ENCODE measurements at places on chromosomes 1 and 21.

GRCh38 chr1:145849356-145850160, 4.1 kb downstream of the NUDT17 start:
- no peak for DNase-seq

- DNase-seq: no peak
Observed at GRCh38 chr1:21596628-21597027, 72.5 kb downstream of the RAP1GAP start.

- peak; percentile 20 for DNase-seq
Observed at GRCh38 chr1:75796376-75797272, at the start of gene MSH4. Gene MSH4 (plus strand): TSS chr1:75796882. CDS start chr1:75796986, 104 bp downstream.

GRCh38 chr1:111851552-111851951, 95.9 kb downstream of the DDX20 start:
- DNase-seq: no peak

DNA sequence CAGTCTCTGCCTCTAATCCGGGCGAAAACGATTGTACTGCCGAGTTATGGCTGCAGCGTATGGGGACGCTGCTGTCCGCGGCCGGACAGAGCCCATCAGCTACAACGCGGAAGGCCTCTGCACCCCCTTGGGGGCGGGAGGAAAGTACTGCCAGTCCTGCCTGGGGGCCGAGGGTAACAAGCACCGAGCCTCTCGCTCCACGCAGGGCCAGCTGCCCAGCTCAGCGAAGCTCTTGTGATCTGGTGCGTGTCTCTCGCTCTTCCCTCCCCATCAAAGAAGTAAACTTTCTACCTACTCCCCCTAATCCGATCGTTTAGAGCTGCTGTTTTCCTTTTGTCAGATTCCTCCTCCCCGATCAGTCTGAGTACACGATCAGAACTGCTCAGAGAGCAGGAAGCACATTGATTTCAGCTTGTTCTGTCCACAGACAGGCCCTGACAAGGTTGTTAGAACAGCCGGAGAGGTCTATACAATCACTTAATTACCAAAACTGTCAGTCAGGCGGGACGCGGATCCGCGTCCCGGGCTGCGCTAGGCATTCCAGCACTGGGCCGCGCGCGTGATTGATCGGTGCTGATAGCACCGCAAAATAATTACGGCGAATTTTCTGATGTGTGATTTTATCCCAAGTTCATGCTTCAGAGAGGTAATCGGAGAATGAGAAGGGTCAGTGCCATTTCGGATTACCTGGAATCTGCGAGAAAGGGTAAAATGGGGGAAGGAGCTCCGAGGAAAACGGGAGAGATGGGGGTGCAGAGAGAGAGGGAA, 8.7 kb upstream of the BARHL2 start:
- no peak for DNase-seq

DNA sequence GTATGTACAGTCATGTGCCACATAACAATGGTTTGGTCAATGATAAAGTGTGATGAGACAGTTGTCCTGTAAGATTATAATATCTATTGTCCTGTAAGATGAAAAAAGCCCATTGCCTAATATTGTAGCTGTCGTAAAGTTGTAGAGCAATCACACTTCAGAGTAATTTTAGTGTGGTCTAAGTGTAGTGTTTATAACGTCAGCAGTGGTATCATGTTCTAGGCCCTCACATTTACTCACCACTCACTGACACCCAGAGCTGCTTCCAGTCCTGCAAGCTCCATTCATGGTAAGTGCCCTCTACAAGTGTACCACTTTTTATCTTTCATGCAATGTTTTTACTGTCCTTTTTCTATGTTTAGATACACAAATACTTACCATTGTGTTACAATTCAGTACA, 259.9 kb upstream of the RAB4A start:
- DNase-seq: no peak

DNA sequence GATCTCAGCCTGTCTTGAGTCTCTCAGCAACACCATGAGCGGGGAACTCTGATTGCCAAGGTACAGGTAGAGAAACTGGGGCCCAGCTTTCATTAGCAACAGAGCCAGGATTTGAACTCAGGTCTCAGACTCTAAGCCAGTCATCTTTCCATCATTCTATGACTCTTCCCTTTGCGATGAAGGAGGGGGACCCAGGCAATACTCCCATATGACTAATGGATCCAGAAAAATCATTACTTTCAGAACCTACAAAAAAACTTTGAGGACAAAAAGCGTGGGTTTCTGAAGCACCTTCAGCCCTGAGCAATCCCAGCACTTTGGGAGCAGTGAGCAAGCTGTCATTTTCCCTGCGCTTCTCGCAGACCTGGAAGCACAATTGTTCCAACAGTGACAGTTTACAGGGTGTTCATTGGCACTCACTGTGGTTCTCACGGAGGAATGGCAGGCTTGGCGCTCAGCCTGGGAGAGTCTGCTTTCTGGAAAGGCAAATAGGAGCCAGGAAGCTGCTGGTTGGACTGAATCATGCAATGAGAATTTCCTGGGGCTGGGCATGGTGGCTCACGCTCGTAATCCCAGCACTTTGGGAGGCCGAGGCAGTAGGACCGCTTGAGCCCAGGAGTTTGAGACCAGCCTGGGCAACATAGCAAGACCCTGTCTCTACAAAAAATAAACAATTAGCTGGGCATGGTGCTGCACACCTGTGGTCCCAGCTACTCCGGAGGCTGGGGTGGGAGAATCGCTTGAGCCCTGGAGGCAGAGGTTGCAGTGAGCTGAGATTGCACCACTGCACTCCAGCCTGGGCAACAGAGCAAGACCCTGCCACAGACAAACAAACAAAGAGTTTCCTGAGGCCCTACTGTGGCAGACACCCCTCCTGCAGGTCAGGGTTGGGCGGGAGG, 40.1 kb downstream of the SLC2A7 start:
- DNase-seq: peak; percentile 66

GRCh38 chr21:37266515-37267221, 466 bp downstream of the VPS26C start:
- DNase-seq: peak; percentile 62

- no peak for DNase-seq
Observed at GRCh38 chr1:32448773-32449456, 16.0 kb upstream of the ZBTB8B start.

DNA sequence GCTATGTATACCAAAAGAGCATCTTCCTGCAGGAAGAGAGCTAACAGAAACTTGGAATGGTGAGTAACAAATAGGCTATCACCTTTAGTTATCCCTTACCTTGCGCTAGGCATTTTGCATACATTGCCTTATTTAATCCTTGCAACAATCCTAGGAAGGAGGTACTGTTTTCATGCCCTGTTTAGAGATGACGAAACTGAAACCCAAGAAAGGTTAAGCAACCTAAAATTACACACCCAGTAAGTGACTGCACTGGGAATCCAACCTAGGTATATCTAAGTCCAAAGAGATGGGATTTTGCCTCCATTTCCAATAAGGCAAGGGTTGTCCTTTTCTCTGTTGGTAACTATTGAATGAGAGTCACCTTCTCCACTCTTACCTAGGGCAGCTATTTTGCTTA, 144.5 kb downstream of the TM2D1 start:
- no peak for DNase-seq

GRCh38 chr21:35225573-35225972, 176.5 kb upstream of the RUNX1 start:
- DNase-seq: no peak

GRCh38 chr21:16741141-16741665, 771.6 kb upstream of the CXADR start:
- DNase-seq: no peak

DNA sequence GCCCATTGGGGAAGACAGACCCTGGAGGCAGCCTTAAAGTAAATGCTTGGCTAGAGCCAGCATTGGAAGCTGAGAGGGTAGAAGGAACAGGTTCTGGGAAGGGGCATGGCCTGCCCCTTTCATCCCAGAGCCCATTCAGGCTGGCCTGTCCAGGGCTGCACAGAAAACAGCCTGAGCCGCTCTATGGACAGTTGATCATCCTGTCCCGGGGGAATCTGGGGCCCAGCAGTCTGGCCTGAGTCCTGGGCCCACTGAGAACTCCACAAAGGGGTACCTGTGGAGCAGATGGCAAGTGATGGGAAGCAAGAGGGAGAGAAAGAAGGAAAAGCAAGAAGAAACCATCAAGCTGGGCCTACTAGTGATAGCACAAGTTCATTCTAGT, 13.2 kb downstream of the TMEM81 start:
- DNase-seq: no peak

- DNase-seq: peak; percentile 50
Observed at GRCh38 chr1:8040586-8040985, 14.5 kb upstream of the ERRFI1 start.

DNA sequence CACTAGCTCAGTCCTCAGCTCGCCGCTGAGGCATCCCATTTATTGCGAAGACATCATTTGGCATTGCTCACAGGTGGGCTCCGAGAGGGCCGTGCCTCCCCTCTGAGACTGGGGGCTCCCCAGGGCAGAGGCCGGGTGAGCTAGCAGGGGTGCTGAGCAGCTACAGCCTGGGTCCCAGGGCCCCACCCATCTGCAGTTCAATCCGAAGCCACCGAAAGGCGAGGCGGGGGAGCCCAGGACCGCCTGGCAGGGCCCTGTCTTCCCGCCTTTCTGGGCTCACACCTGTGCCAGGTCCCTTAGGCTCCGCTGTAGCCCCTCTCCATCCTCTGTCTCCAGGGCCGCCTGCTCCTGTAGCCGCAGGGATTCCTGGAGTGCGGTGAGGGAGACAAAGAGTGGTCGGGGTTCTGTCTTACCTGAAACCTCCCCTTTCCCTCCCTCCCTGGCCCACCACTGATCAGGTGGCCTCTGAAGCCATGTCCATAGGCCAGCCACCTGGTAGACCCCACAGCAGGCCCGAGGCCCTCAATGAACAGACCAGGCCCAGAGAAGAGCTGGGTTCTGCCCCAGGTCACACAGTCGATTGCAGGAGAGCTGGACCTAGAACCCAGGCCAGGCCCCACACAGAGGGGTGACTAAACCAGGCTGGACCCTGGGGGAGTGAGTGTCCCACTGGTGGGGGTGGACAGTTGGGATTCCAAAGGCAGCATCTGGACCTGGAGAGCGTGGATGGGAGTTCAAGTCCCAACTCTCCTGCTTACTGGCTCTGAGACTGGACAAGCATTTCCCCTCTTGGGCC, 18.1 kb upstream of the NBPF1 start:
- DNase-seq: no peak

- DNase-seq: peak; percentile 58
Observed at GRCh38 chr1:153790966-153791647, 15.9 kb downstream of the SLC27A3 start.

- DNase-seq: no peak
Observed at GRCh38 chr1:202531472-202531811, 178.8 kb downstream of the SYT2 start.

GRCh38 chr1:22296701-22297591, 154.0 kb upstream of the WNT4 start:
- DNase-seq: no peak

DNA sequence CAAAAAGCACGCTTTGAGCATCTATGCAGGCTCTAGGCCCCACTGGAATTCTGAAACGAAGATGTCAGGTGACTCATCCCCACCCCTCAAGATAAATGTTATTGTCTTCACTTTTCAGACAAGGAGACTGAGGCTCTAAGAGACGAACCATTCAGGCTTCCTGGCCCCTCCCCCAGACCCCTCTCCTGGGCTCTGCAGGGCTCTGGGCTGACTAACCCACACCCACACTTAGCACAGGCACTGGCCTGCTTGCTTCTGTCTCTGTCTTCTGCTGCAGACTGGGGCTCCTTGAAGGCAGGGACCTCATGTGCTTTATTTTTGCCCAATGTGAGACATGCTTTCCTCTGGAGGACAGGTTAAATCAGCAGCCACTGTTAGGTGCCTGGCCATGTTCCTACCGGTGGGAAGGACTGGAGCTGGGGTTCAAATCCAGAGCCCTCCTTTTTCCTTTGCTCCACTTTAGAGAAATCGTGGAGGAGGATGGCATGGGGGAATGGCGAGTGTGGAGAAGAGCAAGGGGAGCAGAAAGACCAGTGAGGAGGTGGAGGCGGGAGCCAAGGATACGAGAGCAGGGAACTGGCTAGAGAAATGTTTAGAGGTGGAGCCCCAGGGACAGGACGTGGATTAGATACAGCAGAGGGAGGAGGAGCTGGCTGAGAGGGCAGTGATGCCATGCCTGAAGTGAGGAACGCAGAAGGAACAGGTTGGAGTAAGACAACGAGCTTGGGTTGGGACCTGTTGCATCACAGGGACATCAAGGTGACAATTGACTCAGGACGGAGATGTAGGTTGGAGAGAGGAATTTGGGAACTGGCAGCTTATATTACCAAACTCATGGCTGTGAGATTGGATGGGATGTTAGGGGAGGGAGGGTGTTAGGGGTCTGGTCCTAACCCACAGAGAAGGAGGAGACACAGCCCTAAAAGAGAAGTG, 1.7 kb downstream of the TMEM125 start:
- no peak for DNase-seq

DNA sequence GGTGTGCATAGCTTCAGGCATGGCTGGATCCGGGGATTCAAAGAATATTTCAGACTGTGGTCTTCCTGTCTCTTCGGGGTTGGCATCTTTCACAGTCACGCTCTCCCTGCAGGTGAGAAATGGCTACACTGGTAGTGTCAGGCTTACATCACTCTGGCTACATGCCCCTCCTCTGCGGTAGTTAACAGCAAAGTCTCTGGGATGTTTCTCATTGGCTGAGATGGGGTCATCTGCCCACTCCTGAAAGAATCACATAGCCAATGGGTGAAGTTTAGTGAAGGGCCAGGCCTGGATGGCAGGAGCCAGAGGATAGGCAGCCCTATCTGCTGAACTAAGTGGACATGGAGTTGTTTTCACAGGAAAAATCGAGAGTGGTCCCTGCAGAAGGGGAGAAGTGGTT, 356.5 kb downstream of the MATN1 start:
- DNase-seq: peak; percentile 20

DNA sequence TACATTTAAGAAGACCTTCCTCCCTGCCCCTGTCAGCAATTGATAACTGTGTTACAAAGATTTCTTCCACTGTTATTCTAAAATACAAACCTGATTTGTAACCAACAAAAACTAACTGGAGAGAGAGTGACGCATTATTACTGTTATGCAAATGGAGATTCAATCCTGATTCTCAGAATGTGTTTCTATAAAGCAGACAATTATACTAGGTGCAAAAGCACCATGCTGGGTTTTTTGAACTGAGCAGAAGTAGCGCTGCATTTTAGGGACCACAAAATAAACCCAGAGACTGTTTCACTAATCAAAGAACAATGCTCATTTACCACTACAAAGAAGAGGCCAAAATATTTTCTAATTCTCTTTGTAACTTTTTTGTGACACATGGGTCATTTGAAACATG, 13.6 kb upstream of the GBP6 start:
- no peak for DNase-seq

- no peak for DNase-seq
Observed at GRCh38 chr21:46145840-46146691, 9.3 kb downstream of the FTCD start.

GRCh38 chr1:228084325-228084724, 1.8 kb downstream of the ARF1 start:
- peak; percentile 28 for DNase-seq

Measured in tongue (tissue), 3 donors.